Activated gamma-delta T cell treated with anti-CD3 and anti-CD28 coated beads, Interleukin-2, amount 50 U/mL, for 16 hours (primary cell): ENCODE measurements at places on chromosomes 13 and 19.
A peak's percentile ranks its signal among the peaks of the same experiment; 100 is the strongest.

GRCh38 chr13:83740622-83741021 is 141.7 kb downstream of the SLITRK1 start:
- no peak for DNase-seq

- no peak for DNase-seq
Observed at GRCh38 chr13:76668141-76668540, 218.1 kb downstream of the KCTD12 start.

- DNase-seq, result no peak
Observed at GRCh38 chr19:33225458-33225926, at the start of gene SLC7A10. Gene SLC7A10 (minus strand): TSS chr19:33225850. CDS start chr19:33225703, 147 bp downstream.

DNA sequence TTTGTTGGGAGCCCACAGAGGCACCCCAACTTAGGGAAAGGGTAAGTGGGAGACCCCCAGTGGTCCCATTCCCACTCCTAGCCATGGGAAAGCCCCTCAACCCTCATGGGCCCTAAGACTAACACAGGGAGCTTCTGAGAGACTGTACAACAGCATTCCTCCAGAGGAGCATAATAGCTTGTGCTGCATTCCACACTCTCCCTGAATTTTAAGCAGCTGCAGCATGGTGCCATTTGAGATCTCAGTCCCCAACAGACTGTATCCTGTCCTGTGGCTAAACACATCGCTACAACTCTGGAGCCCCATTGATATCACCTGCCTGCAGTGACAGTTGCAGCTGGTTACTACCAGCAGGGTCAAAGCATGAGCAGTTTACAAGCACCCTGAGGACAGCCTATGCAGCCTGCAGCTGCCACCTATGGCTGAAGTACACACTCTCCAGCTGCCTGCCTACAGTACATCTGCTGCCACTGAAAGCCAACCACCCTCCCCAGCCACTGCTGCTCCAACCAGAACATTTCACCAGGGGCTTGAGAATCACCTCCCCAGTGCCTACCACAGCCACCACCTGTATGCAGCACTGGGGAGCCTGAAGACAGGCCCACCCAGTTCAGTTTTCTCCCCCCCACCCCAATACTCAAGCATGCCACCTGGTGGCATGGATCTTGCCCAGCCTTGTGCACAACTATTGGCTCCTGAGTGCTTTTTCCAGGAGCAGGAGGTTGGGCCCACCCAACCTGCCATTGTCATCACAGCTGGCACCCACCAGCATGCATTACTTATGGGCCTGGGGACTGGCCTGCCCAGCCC is 557.3 kb downstream of the GPC5 start:
- no peak for DNase-seq

GRCh38 chr19:28960986-28961705 is 251.8 kb downstream of the UQCRFS1 start:
- DNase-seq, result no peak

GRCh38 chr19:4791183-4792018 is at the start of gene FEM1A:
Gene FEM1A (plus strand): TSS chr19:4791734. CDS start chr19:4791855, 121 bp downstream.
- peak; percentile 98 for DNase-seq

DNA sequence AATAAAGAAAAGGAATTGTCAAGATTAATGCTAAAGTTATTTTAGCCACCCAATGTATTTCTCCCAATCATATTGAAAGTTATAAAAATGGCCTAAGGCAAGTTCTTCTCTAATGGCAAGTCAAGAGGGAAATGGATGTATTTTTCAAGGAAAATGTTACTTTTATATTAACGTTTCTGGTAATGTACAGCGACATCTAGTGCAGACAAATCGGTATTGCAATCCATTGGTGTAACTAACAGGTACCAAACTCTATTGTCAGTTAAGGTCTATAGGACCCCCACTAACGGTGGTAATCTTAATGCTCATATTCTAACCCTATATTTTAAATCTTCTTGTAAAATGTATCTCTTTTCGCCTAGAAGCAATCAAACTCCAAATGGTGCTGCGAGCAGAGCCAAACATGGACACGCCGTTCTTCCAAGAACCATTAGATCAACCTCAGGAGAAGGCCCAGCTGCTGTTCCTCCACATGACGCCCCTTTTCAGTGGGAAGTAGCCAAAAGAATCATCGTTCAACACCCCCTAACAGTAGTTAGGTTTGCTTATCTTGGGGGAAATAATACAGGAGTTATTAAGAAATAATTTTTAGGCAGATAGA is 98.5 kb upstream of the PABPC3 start:
- no peak for DNase-seq

GRCh38 chr13:83895994-83896580 is 13.8 kb upstream of the SLITRK1 start:
- DNase-seq, result no peak

- DNase-seq, result no peak
Observed at GRCh38 chr13:31639443-31640163, 99.7 kb upstream of the RXFP2 start.

GRCh38 chr13:112588490-112589297 is 741 bp upstream of the TUBGCP3 start:
- no peak for DNase-seq

DNA sequence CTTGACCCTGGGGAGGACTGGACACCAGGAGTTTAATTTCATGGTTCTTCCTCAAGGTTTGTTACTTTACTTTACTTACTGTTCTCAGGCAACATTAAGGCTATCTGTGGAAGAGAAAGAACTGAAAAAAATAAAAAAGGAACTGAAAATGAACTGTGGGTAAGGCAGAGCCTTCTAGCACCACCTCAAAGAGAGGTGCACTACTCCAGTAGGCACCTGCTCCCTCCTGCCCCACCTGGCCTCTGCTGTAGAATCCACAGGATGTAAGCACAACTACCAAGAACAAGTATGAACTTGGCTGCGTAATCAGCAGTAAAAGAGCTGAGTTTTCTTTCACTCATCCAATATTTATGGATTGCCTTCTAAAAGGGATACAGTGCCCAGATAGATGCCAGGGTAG is 12.2 kb downstream of the ZNF112 start:
- no peak for DNase-seq

- DNase-seq, result no peak
Observed at GRCh38 chr19:46862974-46863632, 2.3 kb downstream of the ARHGAP35 start.

DNA sequence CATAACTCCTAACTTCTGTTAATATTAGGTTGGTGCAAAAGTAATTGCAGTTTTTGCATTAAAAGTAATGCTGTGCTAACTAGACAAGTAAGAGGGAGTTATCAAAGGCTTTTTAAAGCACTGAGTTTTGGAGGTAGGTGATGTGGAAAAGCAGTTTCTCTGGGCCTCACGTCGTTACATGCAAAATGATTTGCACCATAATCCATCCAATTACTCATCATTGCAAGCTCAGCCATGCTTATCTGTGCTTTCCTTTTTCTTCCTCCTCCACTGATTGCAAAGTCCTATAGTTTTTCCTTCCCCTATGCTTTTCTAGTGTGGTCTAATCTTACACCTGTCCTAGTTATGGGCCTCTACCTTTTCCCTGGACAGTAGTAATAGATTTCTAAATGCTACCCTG is 35.4 kb upstream of the INTS6 start:
- no peak for DNase-seq

- DNase-seq, result no peak
Observed at GRCh38 chr13:71786875-71787274, 80.1 kb downstream of the DACH1 start.

DNA sequence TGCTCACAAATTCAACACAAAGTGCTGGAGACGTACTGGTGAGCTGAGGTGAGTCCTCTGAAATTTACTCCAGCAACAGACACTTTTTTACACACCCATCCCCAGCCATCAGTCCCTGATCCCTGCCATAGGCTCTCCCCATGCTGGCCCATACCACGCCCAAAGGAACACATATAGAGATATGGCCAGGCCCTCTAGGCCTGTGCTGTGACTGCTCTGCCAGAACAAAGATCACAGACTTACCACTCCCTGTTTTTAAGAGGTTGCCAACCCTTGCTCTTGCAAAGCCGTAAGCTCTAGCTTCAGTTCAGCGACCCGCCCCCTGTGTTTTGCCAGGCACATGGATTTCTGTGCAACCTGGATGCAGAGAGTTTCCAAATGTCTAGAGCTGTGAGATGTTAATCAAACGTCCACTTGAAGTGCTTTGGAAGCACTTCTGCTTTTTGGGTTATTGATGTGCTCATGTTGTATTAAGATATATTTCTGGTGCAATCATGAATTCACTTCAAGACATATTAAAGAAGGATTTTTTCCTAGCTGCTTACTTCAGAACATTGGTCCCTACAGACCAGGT is 59.7 kb downstream of the DLEU7 start:
- no peak for DNase-seq

DNA sequence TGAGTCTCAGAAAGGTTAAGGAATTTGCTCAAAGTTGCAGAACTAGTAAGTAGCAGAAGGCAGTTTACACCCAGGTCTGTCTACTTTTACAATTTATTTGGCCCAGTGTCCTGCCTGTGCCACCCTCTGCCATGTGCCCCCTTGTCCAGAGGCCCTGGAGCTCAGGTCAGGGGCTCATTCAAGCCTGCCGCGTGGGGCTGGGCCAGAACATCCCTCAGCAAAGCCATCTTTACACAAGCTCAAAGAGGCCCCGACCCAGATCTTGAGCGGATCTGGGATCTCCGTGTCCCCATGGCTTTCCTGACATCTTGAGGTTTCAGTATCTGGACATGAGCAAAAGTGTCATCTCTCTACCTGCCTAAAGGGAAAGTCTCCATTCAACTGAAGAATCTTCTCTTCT is 76.4 kb upstream of the VSTM2B start:
- no peak for DNase-seq

DNA sequence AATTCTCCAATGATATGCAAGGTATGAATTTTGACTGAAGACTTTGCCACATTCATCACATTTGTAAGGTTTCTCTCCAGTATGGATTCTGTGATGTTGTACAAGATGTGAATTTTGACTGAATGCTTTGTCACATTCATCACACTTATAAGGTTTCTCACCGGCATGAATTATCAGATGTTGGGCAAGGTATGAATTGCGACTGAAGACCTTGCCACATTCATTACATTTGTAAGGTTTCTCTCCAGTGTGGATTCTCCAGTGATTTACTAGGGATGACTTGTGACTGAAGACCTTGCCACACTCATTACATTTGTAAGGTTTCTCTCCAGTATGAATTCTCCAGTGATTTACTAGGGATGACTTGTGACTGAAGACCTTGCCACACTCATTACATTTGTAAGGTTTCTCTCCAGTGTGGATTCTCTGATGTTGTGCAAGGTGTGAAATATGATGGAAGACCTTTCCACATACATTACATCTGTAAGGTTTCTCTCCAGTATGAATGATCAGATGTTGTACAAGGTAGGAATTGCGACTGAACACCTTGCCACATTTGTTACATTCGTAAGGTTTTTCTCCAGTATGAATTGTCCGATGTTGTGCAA is 24.8 kb downstream of the ZNF83 start:
- no peak for DNase-seq

GRCh38 chr19:27774827-27775226 is 1438.1 kb downstream of the UQCRFS1 start:
- no peak for DNase-seq

DNA sequence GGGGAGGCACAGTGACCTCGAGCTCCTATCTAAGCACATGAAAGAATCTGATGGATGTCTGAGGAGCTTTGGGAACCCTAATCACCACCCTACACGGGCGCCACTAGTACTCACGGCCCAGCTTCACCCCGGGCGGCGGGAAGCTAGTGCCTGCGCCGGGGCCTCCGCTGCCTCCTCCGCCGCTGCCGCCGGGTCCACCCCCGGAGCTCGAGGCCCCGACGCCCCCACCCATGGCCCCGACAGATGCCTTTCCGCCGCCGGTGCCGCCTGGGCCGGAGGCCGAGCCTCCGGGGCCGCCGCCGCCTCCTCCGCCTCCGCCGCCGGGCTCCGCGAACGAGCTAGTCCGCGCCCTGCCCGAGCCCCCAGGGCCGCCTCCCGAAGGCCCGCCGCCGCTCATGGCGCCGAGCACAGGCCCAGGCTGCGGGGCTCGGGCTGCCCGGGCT is 312 bp downstream of the GSK3A start:
- no peak for DNase-seq

GRCh38 chr19:16889883-16890460 is 1.2 kb downstream of the F2RL3 start:
- DNase-seq, result no peak

DNA sequence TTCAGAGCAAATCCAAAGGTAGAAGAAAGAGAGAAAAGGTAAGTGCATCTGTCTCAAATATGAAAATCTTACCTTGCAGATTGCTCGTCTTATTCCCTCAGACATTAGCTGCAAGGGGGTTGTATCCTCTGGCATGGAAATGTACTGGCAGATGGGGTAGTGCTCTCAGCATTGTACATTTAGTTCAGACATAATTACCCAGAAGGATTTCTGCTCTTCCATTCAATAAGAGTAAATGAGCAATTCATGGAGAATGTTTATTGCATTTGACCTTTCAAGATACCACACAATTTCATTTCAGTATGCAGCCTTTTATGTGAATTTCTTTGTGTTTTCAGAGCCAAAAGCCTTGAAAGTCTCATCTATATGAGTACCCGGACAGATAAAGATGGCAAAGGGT is 63.8 kb downstream of the SCEL start:
- no peak for DNase-seq

GRCh38 chr13:31674051-31674450 is 65.3 kb upstream of the RXFP2 start:
- DNase-seq, result no peak

DNA sequence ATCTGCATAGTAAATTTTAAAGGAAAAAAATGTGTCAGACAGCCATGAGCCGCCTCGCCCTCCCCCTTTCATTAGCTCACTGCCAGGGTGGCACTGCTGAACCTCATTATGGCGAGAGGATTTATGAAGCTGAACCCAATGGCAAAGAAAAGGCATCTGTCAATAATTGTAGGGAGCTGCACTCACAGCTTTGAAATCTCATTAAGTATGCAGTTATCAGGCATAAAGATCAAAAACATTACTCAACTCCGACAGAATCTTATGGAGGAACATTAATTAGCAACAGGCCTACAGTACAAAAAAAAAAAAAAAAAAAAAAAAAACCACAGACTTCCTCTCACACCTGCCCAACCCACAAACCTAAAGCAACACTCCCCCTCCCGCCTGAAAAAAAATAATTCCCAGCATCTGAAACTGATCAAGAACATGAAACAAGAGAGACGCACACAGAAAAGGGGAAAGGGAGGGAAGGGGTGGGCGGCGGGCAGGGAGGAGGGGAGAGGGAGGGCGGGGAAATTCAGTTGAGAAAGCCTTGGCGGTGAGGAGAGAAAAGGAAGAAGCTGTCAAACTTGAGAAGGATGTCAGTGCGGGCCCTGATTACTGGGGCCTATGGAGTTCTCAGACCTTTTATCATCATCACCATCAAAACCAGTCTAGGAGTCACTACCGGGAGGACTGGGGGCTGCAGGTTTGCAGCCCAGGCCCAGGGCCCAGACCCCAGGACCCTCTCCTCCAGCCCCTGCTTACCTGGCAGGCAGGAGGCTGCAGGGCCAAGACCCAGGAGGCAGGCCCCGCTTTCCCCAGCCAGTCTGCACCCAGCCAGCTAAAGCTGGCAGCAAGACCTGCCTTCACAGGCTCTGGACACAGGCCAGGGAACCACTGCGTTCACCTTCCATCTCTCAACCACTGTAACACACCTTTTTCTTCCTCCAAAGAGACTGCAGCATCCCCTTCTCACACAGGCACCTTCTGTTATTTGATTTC is 8.9 kb downstream of the TSHZ3 start:
- no peak for DNase-seq

- DNase-seq, result no peak
Observed at GRCh38 chr13:79571147-79571546, 90.2 kb downstream of the NDFIP2 start.
